Activated CD4-positive, alpha-beta T cell treated with anti-CD3 and anti-CD28 coated beads for 36 hours (primary cell): ENCODE measurements at places on chromosomes 3 and 15.

DNA sequence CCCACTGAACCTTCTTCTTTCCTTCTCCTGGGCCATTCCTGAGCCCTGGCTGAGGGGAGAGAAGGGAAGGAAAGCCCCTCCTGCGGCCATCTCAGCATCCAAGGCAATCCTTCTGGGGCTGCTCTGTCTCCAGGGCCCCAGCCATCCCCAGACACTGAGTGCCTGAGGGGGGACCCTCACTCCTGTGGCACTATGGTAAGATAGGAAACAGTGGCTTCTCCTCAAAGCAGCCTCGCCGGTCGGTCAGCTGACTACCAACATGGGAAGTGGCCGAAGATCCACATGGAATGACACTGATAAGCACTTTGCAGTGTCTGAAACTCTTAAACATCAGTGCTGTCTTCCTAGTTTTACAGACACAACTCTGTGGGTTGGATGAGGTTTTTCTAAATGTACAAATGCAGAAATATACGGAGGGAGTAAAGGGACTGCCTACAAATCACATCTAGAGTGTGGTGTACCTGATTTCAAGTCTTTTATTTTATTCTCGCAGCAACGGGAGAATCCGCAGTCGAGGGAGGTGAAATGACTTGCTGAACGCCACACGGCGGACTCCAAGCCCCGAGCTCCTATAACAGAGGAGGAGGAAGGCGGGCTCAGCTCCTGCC lies 973 bp upstream of the ITPKA start:
- peak overlapping the region; percentile 55 for H3K4me3 ChIP-seq
- DNase-seq: no peak
- H3K4me1 ChIP-seq: peaks cover 44% of the 10 kb centered on the region
- H3K36me3 ChIP-seq: peaks cover 2% of the 10 kb centered on the region
- peaks cover 39% of the 10 kb centered on the region for H3K27me3 ChIP-seq
- peak overlapping the region; percentile 37 for H3K27ac ChIP-seq

GRCh38 chr3:64332459-64333350 lies 107.4 kb upstream of the PRICKLE2 start:
- DNase-seq: no peak
- H3K27ac ChIP-seq: no peak overlapping the region
- H3K27me3 ChIP-seq: peaks cover 9% of the 10 kb centered on the region
- no peaks in the 10 kb centered on the region for H3K36me3 ChIP-seq
- no peaks in the 10 kb centered on the region for H3K4me1 ChIP-seq
- no peak overlapping the region for H3K4me3 ChIP-seq

GRCh38 chr15:89575656-89576416 lies 567 bp downstream of the TICRR start:
- H3K4me1 ChIP-seq: peaks cover 26% of the 10 kb centered on the region
- H3K36me3 ChIP-seq: peaks cover 41% of the 10 kb centered on the region
- peak; percentile 52 for DNase-seq
- peak overlapping the region; percentile 53 for H3K27ac ChIP-seq

- no peak overlapping the region for H3K4me3 ChIP-seq
- H3K4me1 ChIP-seq: no peaks in the 10 kb centered on the region
- H3K36me3 ChIP-seq: no peaks in the 10 kb centered on the region
- no peaks in the 10 kb centered on the region for H3K27me3 ChIP-seq
Measured at GRCh38 chr3:24390169-24391130, 104.2 kb downstream of the THRB start.

- peak; percentile 4 for DNase-seq
- H3K36me3 ChIP-seq: no peaks in the 10 kb centered on the region
- H3K4me1 ChIP-seq: peaks cover 15% of the 10 kb centered on the region
- H3K4me3 ChIP-seq: peak overlapping the region; percentile 53
- H3K27ac ChIP-seq: no peak overlapping the region
Measured at GRCh38 chr3:146161663-146162002, 649 bp upstream of the PLOD2 start.

- H3K27ac ChIP-seq: no peak overlapping the region
- peak; percentile 36 for DNase-seq
- H3K4me3 ChIP-seq: no peak overlapping the region
- H3K27me3 ChIP-seq: peaks cover 17% of the 10 kb centered on the region
Measured at GRCh38 chr15:89665449-89666181, 10.3 kb upstream of the KIF7 start.

DNA sequence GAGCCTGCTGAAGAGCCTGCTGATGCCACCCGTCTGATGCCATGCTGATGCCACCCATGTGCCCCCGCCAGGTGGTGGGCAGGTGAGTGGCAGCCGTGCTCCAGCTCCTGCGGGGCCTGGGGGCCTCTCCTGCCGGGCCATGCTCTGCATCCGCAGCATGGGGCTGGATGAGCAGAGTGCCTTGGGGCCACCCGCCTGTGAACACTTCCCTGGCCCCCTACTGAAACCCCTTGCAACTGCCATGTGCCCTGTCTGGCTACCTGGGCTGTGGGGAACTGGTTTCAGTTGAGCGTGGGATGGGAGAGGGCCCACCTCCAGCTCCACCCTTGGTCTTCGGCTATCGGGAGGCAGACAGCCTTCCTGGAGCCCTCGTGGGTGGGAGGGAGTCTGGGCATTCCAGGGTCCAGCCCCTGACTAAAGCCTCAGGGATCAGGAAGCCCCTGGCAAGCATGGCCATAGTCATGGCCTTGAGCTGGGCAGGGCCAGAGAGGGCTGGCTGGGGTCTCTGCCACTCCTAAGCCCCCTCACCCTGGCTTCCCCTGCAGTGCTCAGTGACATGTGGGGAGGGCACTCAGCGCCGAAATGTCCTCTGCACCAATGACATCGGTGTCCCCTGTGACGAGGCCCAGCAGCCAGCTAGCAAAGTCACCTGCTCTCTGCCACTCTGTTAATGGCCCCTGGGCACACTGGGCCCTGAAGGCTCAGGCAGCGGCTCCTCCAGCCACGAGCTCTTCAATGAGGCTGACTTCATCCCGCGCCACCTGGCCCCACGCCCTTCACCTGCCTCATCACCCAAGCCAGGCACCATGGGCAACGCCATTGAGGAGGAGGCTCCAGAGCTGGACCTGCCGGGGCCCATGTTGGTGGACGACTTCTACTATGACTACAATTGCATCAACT lies 92.2 kb downstream of the TBC1D2B start:
- H3K27me3 ChIP-seq: no peaks in the 10 kb centered on the region
- no peak overlapping the region for H3K4me3 ChIP-seq
- no peak overlapping the region for H3K27ac ChIP-seq
- no peak for DNase-seq
